ENCODE measurements at places on chromosomes 6 and 20. TPM values are rescaled to one million over a fixed set of nuclear protein-coding genes. Genes with fewer than 3 reads are reported as not detected.

RGL2 gene
- 84.9 TPM for total RNA-seq

SDCBP2 gene
- 2.7 TPM for total RNA-seq

CLVS2 gene
- not detected for total RNA-seq

NKX2-2 gene
- total RNA-seq: not detected

ARMC12 gene
- 0.64 TPM for total RNA-seq

LSM14B gene
- 41.1 TPM for total RNA-seq

HUS1B gene
- 2.8 TPM for total RNA-seq

ESR1 gene
- 0.11 TPM for total RNA-seq

ALDH5A1 gene
- total RNA-seq: 7.5 TPM

ATP6V1G2 gene
- total RNA-seq: 2.1 TPM

ADGRF1 gene
- not detected for total RNA-seq

ZNFX1 gene
- total RNA-seq: 55.8 TPM

COL12A1 gene
- total RNA-seq: not detected

POFUT1 gene
- total RNA-seq: 14.5 TPM

GTPBP2 gene
- 56.5 TPM for total RNA-seq

RFX6 gene
- not detected for total RNA-seq

TRIM10 gene
- not detected for total RNA-seq

PPIL6 gene
- total RNA-seq: 0.70 TPM

IMPG1 gene
- total RNA-seq: not detected

JPH2 gene
- not detected for total RNA-seq

TGM2 gene
- total RNA-seq: 0.33 TPM

SSTR4 gene
- not detected for total RNA-seq

FAM217A gene
- total RNA-seq: not detected

MTHFD1L gene
- total RNA-seq: 4.3 TPM

KIAA0408 gene
- 0.58 TPM for total RNA-seq

CLPSL1 gene
- total RNA-seq: not detected

SLC12A5 gene
- 0.85 TPM for total RNA-seq

NKX2-4 gene
- total RNA-seq: not detected

GSTA2 gene
- total RNA-seq: not detected

NOX3 gene
- total RNA-seq: not detected

NRM gene
- 8.7 TPM for total RNA-seq

TSHZ2 gene
- total RNA-seq: not detected

OPRM1 gene
- not detected for total RNA-seq

POM121L2 gene
- total RNA-seq: not detected

LY86 gene
- 2.0 TPM for total RNA-seq

BHLHE23 gene
- total RNA-seq: not detected
